ENCODE measurements at places on chromosomes 6 and 20.

DNA sequence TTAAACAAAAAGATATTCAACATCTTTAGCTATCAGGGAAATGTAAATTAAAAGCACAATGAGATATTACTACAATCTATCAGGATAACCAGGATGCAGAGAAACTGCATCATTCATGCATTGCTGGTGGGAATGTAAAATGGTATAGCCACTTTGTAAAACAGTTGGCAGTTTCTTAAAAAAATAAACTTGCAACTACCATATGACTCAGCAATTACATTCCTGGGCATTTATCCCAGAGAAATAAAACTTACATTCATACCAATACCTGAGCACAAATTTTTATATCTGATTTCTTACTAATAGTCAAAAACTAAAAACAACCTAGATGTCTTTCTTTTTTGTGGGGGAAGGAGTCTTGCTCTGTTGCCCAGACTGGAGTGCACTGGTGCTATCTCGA is 190.3 kb upstream of the TAB2 start:
- no peak for DNase-seq

GRCh38 chr6:20919677-20920385 is 385.6 kb downstream of the CDKAL1 start:
- no peak for DNase-seq

DNA sequence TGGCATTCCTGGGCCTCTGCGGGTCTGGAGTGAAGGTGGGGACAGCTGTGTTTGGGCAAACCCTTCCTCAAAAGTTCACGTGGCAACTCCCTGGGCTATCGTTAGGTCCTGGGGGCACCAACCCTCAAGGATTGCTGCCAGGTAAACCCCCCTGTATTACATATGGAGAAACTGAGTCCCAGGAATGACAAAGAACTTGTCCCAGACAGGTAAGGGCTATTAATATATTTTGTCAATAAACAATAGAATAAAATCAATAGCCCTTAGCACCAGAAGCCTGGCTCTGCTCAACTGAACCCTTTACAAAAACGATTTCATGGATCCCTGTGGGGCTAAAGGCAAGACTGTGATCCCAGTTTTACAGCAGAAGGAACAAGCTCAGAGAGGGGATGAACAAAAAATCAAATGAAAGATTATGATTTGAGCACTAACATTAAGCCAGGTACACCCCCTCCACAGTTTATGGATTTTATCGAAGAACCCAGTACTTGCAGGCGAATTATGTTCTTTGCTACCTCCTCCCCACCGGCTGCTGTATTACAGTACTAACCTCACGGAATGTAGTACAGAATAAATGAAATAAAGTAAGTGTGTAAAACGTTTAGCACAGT is 2.7 kb downstream of the ID1 start:
- no peak for DNase-seq

DNA sequence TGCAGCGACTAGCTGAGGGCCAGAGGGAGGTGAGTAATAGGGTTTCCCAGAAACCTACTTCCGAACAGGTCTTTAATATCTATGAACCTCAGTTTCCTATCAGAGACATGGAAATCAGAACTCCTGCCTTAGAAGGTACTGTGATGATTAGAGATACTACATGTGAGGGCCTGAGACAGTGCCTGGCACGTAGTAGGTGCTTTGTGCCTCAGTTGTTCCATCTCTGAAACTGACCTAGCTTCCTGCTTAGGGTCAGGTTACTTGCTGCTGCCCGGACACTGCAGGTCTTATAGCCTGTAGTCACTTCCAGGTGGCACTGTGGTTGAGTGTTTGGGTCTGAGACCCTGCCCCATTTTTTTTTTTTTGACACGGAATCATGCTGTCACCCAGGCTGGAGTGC is 20.9 kb downstream of the RAB44 start:
- no peak for DNase-seq

DNA sequence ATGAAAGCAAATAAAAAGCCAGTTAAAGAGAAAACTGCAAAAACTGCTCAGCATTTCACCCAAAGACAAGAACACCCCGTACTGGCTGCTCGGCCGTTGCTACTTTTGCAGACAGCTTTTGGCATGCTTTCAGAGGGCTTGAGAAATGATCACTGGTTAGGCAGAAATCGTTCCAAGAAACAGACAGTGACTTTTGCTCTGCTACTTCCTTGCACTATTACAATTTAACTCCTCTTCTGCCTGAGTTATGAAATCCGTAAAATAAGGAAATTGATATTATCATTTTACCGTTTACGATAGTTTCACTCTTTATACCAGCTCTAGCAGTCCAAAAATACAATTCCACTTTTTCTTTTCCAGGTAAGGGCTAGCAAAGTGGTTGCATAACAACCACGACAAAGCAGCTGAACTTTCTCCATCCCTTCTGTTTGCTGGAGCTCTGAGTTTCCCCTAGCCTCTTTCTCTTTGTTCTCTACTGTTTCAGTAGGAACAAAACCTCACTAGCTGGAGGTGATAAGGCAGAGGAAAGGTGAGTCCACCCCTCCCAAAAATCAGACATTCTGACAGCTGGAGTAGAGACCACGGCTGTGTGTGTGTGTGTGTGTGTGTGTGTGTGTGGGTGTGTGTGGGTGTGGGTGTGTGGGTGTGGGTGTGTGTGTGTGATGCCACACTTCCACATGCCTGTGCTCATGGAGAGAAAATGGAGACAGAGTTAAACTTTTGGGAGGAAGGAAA is 191.8 kb upstream of the RREB1 start:
- DNase-seq, result no peak

- no peak for DNase-seq
Measured at GRCh38 chr6:25157842-25158241, 121.3 kb upstream of the CARMIL1 start.

DNA sequence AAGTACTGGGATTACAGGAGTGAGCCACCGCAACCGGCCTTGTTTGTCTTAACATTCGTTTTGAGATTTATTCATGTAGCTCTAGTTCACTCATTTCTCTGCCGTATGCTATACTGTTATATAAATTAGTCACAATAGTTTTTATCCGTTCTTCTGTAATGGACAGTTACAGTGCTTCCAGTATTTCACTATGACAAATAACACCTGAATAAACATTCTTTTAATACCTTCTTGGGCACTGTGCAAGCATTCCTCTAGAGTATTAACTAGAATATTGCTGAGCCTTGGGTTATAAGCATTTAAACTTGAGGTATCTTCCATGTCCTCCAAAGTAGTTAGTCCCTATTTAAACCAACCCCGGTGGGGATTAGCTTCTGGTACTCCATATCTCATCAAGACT is 45.6 kb downstream of the STK38 start:
- no peak for DNase-seq

DNA sequence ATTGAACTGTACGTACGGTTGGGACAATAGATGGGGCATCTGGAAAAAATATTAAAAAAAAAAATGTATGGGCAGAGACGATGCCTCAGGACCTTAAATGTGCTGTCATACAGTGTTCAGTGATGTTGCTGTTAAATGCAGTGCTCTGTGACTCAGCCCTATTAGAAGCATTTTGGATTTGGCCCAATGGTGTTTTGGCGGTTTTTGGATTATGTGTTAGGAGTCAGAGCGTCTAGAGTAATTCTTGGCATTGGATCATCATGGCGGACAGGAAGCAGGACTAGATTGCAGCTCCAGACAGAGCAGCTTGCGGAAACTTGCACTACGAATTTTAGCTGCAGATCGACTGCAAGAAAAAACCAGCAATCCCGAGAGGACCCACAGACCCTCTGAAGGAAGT is 280.0 kb downstream of the SOX4 start:
- no peak for DNase-seq

DNA sequence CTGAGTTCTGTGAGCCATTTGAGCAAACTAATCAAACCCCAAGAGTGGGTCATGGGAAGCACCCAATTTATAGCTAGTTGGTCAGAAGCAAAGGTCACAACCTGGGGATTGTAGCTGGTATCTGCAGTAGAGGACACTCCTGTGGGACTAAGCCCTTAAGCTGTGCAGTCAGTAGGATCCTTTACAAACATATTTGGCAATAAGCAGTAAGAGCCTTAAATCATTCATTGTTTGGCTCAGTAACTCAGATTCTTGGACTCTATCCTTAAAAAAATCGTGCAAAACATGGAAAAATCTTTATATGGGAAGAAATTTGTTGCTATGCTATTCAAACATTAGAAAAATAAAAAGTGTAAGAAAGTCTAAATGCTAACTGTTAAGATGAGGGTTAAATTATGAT is 29.9 kb downstream of the FRK start:
- DNase-seq, result no peak

GRCh38 chr6:25829375-25829774 is 2.5 kb downstream of the SLC17A1 start:
- no peak for DNase-seq

DNA sequence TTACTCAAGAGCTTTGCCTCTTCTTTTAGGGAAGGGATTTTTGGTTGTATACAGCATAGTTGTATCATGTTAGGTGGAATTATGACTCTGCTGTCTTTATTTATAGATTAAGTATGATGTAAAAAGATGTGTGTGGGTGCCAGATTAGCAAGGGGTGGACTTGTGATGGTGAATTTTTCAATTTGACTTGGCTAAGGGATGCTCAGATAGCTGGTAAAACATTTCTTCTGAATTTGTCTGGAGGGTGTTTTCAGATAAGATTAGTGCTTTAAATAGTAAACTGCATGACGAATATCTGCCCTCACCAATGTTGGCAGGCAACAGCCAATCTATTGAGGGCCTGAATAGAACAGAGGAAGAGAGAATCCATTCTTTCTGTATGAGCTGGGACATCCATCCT is 173.3 kb upstream of the TNFAIP3 start:
- no peak for DNase-seq

- no peak for DNase-seq
Measured at GRCh38 chr20:19976595-19977372, 40.4 kb upstream of the NAA20 start.

DNA sequence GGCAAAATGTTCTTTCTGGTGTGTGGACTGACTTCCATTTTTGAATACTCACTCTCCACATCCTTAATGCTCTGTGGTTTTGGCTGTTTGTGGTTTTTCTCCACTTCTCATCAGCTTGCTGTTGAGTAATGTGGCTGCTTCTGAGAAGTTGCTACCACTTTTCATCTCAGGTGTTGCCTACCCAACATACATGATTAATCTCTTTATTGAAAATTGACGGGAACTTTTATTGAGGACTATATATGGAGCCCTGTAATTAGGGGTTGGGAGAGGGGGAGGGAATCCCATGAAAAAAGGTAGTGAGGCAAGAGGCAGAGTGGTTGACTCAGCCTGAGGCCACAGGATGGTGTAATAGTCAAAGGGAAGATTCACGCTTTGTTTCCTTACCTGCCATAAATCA is 17.6 kb downstream of the IL22RA2 start:
- peak; percentile 16 for DNase-seq

DNA sequence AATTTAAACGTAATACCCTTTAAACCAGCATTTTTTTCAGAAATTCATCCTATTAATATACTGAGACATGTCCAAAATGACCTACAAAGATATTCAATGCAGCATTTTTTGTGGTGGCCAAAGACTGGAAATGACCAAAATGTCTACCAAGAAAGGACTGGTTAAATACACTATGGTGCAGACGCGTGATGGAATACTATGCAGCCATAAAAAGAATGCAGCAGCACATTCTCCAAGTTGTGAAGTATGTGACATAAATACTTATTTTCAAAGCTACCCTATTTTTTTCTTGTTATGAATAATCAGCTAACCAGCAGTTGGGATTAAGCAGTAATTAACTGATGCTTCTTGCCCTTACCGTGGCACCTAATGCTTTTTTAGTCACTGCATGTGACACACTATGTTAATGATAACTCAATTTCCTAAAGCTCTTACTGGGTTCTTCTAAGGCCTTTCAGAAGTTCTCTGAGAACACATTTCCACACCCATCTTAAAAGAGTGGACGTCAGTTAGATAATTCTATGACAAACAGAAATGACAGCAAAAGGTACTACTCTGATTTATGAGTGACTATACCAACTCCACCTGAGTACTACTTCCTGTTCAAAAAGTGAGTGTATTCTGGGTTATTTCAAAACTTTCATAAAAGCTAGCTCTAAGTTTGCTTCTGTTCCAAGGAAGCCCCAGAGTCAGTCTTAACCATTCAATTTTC is 24.9 kb downstream of the TTI1 start:
- DNase-seq, result no peak

DNA sequence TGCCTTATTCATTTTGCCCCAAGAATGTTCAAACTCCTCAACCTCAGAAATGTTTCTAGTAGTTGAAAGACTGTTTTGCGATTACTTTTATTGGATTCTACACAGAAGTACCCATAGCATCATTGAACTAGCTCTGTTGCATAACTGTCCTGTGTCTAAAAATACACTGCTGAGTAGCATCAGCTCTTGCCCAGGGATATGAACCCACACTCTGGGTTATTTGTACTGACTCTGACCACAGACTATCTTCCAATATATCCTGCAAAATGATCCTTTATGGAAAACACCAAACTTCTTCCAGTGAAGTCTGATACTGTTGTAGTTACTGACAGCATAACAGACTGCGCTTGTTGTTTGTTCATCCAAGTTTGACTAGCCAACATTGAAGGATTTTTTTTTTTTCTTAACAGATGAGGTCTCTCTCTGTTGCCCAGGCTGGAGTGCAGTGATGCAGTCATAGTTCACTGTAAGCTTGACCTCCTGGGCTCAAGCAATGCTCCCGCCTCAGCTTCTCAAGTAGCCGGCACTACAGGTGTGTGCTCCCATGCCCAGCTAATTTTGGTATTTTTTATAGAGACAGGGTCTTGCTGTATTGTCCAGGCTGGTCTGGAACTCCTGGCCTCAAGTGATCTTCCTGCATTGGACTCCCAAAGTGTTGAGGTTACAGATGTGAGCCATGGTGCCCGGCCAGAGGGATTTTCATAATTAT is 49.9 kb downstream of the TULP4 start:
- DNase-seq, result no peak

GRCh38 chr6:98601716-98602115 is 232.7 kb upstream of the POU3F2 start:
- DNase-seq, result no peak

- DNase-seq, result no peak
Measured at GRCh38 chr6:136335736-136336363, 46.2 kb upstream of the BCLAF1 start.

GRCh38 chr20:51385646-51386530 is 156.6 kb downstream of the NFATC2 start:
- DNase-seq, result no peak

DNA sequence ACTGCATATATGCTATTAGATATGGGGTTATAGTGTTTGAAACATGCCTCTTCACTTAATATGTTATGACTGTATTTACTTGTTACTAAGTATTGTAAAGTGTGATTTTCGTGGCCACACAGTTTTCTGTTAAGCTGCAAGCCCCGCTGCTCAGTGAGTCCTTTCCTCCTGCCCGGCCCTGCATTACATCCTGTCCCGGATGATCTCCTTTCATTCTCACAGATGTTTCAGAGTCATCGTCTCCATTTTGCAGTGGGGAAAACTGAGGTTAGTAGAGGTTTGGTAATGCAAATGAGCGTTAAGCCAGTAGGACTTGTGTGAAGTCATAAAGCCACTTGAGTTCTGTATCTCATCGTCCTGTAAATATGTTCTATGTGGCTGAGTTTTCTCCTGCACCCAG is 155.5 kb downstream of the CFAP61 start:
- no peak for DNase-seq

- peak; percentile 32 for DNase-seq
Measured at GRCh38 chr6:45677381-45678284, 299.9 kb upstream of the SUPT3H start.

GRCh38 chr6:34731393-34732060 is 25.8 kb upstream of the SNRPC start:
- DNase-seq, result no peak

Measured in stimulated activated CD8-positive, alpha-beta memory T cell treated with anti-CD3 and anti-CD28 coated beads, Interleukin-15, amount 100 ng/mL, for 48 hours (primary cell).